ENCODE measurements at places on chromosomes 13 and 19. TPM values are rescaled to one million over a fixed set of nuclear protein-coding genes. Genes with fewer than 3 reads are reported as not detected.
A peak's percentile ranks its signal among the peaks of the same experiment; 100 is the strongest.

The ZNF296 gene
- total RNA-seq = 1.3 TPM

GRCh38 chr13:107035778-107036177 lies 467.8 kb upstream of the ARGLU1 start:
- no peak overlapping the region for H3K4me3 ChIP-seq
- H3K27me3 ChIP-seq = no peaks in the 10 kb centered on the region
- no peaks in the 10 kb centered on the region for H3K36me3 ChIP-seq

DNA sequence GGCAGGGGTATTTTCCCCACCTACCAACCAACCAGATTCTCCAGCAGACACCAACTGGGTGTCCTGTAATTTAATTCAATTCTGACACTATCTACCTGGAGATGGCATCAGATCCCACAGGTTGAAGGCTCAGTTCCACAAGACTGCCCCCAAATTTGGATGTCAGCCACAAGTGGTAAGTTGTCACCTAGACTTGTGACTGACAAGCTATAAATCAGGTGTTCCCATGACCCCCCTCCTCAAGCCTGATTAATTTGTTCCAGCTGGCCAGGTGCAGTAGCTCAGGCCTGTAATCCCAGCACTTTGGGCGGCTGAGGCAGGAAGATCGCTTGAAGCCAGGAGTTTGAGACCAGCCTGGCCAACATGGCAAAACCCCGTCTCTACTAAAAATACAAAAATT lies 10.6 kb upstream of the HAUS5 start:
- H3K36me3 ChIP-seq = no peaks in the 10 kb centered on the region
- no peak overlapping the region for H3K4me3 ChIP-seq
- peaks cover 25% of the 10 kb centered on the region for H3K27me3 ChIP-seq
- H3K27ac ChIP-seq = no peak overlapping the region

DNA sequence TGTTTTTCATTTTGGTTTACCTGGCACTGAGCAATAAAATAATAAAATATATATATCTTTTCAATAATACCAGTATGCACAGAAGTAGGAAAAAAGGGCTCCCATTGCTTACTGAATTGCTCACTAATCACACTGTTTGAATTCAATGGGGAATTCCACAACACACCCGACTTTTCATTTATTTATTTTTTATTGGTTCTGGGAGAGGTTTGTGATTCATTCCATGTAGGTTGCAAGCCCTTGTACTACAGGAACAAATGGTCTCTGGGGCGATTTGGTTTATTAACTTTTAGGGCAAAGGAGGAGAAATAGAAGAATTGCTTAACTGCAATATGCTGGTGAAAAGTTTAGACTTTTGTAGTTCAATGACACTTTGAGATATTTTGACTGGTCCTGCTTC lies 207.4 kb downstream of the DCT start:
- no peak overlapping the region for H3K27ac ChIP-seq
- H3K4me1 ChIP-seq = peaks cover 14% of the 10 kb centered on the region
- no peak overlapping the region for H3K4me3 ChIP-seq
- no peak for DNase-seq
- no peaks in the 10 kb centered on the region for H3K27me3 ChIP-seq

DNA sequence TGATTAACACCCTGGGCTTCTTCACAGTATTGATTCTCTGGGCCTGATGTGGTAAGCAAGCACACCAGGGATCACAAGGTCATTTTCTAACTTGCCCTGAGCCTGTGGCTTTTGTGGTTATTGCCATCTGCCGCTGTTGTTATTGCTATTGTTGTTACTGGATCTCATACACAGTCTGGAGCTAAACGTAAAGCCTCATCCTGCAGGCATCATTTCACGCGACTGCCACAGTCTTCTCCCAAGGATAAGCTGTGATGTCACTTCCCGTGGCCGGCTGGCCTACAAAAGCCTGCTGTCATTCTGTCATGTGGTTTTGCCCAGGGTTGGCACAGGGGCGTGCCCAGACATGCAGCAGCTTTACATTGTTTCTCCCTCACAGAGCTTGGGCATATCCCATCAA lies 154.0 kb upstream of the GPR12 start:
- no peak overlapping the region for H3K27ac ChIP-seq
- no peak for DNase-seq
- no peak overlapping the region for H3K4me3 ChIP-seq
- H3K36me3 ChIP-seq = no peaks in the 10 kb centered on the region
- H3K27me3 ChIP-seq = no peaks in the 10 kb centered on the region
- peaks cover 10% of the 10 kb centered on the region for H3K4me1 ChIP-seq

GRCh38 chr19:21028969-21029268 lies 8.5 kb downstream of the ZNF430 start:
- no peak for DNase-seq
- H3K36me3 ChIP-seq = peaks cover 27% of the 10 kb centered on the region
- no peak overlapping the region for H3K4me3 ChIP-seq
- no peak overlapping the region for H3K27ac ChIP-seq
- H3K4me1 ChIP-seq = no peaks in the 10 kb centered on the region

DNA sequence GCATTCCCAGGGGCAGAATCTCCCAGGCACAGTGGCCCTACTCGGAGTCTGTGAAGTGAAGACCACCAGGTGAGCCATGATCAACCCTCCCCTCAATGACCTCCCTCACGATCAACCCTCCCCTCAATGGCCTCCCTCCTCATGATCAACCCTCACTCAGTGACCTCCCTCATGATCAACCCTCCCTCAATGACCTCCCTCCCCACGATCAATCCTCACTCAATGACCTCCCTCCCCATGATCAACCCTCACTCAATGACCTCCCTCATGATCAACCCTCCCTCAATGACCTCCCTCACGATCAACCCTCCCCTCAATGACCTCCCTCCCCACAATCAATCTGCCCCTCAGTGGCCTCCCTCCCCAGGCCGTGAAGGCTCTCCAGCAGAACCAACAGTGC lies 32.1 kb downstream of the SBNO2 start:
- no peaks in the 10 kb centered on the region for H3K27me3 ChIP-seq
- no peak overlapping the region for H3K4me3 ChIP-seq
- peaks cover 19% of the 10 kb centered on the region for H3K36me3 ChIP-seq
- H3K27ac ChIP-seq = no peak overlapping the region
- H3K4me1 ChIP-seq = no peaks in the 10 kb centered on the region

The COX7A1 gene
- not detected for total RNA-seq

The FUT2 gene
- 2.4 TPM for total RNA-seq

DNA sequence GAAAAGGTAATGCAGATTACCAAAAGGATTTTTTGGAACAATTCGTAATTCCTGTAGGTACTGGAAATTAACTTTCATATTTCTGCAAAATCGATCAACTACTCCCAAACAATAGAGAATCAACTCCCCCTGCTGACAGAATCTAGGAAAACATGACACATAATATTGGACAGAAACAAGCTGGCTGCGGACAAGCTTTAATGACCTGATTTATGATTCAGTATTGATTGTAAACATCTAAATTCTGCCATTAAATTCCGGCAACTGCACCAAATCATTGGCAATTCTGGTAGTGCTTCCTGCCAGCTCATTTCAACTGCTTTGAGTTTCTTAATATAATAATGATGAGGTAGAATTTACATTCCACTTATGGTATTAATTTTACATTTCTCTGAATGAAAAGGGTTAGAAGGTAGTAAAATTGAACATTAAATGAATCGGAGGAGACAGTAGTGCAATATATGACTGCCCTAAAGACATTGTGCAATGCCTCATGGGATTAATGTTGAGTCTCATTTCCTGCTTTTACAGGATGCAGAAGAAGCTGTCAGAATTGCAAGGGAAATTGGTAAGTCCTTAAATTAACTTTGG lies 146.5 kb downstream of the PCCA start:
- H3K4me3 ChIP-seq = no peak overlapping the region
- no peak overlapping the region for H3K27ac ChIP-seq
- no peak for DNase-seq
- peaks cover 35% of the 10 kb centered on the region for H3K4me1 ChIP-seq
- peaks cover 4% of the 10 kb centered on the region for H3K36me3 ChIP-seq

The OSCAR gene
- not detected for total RNA-seq

DNA sequence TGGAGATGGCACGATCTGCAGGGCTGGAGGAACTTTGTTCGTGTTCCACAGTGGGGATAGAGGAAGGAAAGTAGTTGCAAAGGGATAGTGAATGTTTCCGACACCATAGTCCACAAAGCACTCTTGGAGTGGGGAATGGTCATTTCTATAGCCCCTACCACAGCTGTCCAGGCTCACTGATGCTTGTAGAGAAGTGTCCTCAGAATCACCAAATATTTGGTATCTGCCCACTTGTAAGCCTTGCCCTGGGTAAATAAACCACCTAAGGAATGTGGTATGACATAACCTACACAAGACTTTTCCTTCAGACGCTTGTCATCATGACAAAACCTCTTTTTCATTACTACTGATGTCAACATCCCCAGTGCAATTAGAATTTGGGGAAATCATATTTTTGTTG lies 686.5 kb upstream of the ARGLU1 start:
- no peak overlapping the region for H3K27ac ChIP-seq
- no peak for DNase-seq
- no peaks in the 10 kb centered on the region for H3K27me3 ChIP-seq
- no peaks in the 10 kb centered on the region for H3K36me3 ChIP-seq

The LSM7 gene
- total RNA-seq = 139 TPM

- H3K4me3 ChIP-seq = peak overlapping the region; percentile 22
- peak; percentile 42 for DNase-seq
- H3K4me1 ChIP-seq = peaks cover 12% of the 10 kb centered on the region
Observed at GRCh38 chr19:38210458-38210987, 13.5 kb downstream of the DPF1 start.

DNA sequence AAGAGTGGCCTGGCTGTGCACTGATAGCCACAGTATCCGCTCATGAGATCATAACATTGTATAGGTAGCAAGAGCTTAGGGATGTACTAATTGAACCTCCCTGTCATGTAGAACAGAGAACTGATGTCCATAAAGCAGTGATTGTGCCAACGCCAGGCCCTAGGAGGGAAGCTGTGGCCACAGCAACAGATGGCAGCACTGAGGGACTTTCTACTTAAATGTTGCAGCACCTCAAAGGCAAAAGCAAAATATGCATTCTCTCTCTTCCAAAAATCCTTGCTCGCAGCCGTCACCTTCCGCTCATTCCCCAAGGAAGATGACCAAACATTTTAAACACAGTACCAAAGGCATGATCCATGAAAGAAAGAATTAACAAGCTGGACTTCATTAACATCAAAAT lies 32.3 kb downstream of the COL4A1 start:
- no peak overlapping the region for H3K27ac ChIP-seq
- H3K27me3 ChIP-seq = no peaks in the 10 kb centered on the region
- H3K36me3 ChIP-seq = no peaks in the 10 kb centered on the region
- H3K4me1 ChIP-seq = peaks cover 5% of the 10 kb centered on the region

DNA sequence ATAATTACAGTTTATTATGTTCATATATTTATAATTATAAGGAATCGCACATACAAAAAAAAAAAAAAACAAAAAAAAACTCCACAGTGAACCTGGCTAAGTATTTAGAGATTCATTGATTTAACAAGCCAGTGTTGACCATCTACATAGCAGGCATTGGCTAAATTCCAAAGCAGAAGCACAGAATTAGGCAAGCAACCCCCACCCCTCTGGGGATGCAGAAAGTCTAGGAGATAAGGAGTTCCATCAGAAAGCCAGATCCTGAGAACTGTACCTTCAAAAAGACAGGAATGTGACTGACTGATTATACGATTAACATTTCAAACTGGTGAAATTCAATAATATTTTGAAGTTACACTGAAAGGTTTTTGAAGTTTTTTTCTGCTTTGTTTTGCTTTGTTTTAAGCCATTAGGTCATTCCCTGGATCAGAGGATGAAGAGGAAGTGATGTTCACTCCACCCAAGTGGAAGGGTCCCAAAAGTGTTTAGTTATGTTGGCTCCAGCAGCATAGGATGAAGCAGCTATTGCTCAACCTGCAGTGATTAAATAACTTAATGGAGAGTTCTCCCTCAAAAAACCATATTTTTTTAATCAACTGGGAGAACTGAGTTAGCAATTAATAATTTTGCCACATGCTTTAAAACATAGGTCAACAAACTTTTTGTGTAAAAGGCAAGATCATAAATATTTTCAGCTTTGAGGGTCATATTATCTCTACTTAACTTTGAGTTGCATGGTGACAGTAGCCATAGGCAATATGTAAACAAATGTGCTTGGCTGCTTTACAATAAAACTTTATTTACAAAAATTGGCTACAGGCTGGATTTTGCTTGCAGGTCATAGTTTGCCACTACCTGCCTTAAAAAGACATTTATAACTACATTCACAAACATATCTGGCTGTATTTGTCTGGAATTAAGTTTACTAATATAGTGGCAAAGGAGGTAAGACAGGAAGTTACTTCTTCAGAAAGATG lies 49.6 kb downstream of the DOCK9 start:
- peaks cover 17% of the 10 kb centered on the region for H3K4me1 ChIP-seq
- H3K27ac ChIP-seq = peak overlapping the region; percentile 71
- peaks cover 1% of the 10 kb centered on the region for H3K36me3 ChIP-seq
- H3K27me3 ChIP-seq = no peaks in the 10 kb centered on the region
- DNase-seq = no peak

DNA sequence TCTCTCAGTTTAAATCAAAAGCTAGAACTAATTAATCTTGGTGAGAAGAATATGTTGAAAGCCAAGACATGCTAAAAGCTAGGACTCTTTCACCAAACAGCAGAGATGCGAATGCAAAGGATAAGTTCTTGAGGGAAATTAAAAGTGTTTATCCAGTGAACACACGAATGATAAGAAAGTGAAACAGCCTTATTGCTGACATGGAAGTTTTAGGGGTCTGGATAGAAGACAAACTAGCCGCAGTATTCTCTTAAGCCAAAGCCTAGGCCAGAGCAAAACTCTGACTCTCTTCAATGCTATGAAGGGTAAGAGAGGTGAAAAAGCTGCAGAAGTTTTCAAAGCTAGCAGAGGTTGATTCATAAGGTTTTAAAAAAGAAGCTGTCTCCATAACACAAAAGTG lies 103.0 kb downstream of the UFM1 start:
- H3K4me3 ChIP-seq = no peak overlapping the region
- H3K4me1 ChIP-seq = peaks cover 4% of the 10 kb centered on the region
- H3K36me3 ChIP-seq = no peaks in the 10 kb centered on the region
- no peaks in the 10 kb centered on the region for H3K27me3 ChIP-seq
- no peak for DNase-seq

The EDDM13 gene
- not detected for total RNA-seq

DNA sequence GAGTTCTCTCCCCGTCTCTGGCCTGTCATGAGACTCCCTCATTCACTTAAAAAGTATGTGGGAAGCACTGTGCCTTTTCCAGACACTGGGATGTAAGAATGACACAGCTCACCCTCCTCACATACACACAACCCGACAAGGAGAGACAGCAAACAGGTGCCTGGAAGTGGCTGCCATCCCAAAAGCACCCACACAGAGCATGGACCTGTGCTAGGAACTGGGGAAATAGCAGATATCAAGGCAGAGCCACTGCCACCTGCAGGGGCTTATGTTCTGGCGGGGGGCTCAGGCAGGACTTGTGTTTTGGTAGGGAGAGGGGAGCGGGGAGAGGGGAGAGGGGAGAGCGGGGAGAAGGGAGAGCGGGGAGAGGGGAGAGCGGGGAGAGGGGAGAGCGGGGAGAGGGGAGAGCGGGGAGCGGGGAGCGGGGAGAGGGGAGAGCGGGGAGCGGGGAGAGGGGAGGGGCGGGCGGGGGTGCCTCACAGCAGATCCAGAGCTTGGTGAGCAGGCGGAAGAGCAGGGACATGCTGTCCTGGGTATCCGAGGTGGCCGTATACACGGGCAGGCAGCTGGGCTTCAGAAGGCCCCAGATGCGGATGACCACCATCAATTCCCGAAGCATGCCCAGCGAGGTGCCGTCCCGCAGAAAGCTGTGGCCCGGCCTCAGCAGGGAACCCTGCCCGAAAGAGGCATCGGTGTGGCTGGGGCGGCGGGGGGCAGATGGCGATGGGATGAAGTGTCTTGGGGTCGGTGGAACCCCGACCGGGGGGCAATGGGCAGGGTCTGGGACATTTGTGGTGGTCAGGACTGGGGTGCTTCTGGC lies 12.2 kb downstream of the CFD start:
- peaks cover 1% of the 10 kb centered on the region for H3K4me1 ChIP-seq
- DNase-seq = no peak
- peak overlapping the region; percentile 77 for H3K27ac ChIP-seq
- no peaks in the 10 kb centered on the region for H3K27me3 ChIP-seq
- H3K4me3 ChIP-seq = no peak overlapping the region

All from progenitor cell of endocrine pancreas (in vitro differentiated cells).